ENCODE measurements at places on chromosomes 3 and 15.
A peak's percentile ranks its signal among the peaks of the same experiment; 100 is the strongest.

- DNase-seq = no peak
Measured at GRCh38 chr3:149419816-149420215, 42.4 kb upstream of the TM4SF1 start.

DNA sequence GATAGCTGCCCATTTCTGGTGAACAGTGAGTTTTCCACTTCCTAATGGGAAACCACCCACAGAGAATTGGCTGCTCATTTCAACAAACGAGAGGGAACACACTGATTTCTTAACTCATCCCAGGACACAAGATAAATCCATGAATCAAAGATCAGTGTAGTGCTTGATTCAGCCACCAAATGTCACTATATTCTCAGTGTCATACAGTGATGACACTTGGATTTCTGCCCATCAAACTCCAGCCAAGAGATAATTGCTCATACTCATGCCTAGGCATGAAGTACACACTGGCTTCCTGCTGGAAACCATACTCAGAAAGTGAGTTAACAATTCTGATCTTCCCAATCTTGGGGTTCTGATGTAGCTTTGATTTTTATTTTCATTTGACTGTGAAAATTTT is 35.4 kb upstream of the GRM7 start:
- no peak for DNase-seq

GRCh38 chr3:149101641-149102040 is 15.3 kb upstream of the HLTF start:
- no peak for DNase-seq

- no peak for DNase-seq
Measured at GRCh38 chr3:81394651-81395524, 366.6 kb downstream of the GBE1 start.

DNA sequence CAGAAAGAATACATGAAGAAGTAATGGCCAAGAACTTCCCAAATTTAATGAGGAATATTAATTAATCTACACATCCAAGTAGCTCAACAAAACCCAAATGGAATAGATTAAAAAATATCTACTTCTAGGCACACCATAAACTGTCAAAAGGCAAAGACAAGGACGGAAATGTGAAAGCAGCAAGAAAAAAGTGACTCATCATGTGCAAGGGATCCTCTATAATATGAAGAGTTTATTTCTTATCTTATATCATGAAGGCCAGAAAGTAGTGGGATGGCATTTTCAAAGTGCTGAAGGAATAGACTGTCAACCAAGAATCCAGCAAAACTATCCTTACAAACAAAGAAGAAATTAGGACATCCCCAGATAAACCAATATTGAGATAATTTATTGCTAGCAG is 73.9 kb upstream of the PRICKLE2 start:
- no peak for DNase-seq

DNA sequence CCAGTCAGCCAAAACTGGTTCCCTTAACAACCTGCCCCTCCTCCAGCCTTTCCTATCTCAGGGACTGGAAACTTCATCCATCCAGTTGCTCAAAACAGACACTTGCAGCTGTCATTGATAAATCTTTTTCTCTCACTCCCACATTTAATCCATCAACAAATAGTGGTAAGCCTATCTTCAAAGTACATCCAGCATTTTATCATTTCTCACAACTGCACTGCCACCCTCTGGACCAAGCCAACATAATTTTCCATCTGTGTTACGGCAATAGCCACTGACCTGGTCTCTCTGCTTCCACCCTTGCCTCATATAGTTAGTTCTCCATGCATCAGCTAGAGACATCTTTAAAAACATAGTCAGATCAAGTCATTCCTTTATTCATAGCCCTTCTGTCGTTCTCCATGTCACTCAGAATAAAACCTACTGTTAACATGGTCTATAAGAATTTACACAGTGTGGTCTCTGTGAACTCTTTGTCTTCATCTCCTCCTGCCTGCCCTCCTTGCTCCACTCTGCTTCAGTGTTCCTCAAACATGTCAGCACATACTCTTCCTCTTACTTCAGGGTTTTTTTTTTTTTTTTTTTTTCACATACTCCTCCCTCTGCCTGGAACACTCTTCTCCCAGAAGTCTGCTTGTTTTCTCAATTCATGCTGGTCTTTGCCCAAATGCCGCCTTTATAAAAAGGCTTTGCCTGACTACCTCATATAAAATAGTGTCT is 102.5 kb upstream of the COL6A5 start:
- DNase-seq = no peak

- no peak for DNase-seq
Measured at GRCh38 chr15:28982886-28983285, 97.1 kb downstream of the APBA2 start.

DNA sequence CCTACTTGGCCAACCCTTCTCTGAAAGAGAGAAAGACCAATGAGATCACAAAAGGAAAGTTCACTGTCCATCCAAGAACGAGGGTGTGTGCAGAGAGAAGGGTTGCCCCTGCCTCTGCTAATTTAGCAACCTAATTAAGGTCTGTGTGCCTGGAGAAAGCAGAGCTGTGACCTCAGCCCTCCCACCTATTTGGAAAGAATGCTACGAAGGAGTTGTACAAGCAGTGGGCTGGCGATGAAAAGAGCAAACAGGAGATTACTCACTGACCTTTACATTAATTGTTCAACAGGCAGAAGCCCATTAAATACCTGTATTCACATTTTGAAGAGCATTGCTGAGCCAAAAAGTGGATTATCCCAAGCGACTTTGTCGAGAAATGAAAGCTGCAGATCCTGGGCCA is 314.9 kb downstream of the NTRK3 start:
- DNase-seq = no peak

DNA sequence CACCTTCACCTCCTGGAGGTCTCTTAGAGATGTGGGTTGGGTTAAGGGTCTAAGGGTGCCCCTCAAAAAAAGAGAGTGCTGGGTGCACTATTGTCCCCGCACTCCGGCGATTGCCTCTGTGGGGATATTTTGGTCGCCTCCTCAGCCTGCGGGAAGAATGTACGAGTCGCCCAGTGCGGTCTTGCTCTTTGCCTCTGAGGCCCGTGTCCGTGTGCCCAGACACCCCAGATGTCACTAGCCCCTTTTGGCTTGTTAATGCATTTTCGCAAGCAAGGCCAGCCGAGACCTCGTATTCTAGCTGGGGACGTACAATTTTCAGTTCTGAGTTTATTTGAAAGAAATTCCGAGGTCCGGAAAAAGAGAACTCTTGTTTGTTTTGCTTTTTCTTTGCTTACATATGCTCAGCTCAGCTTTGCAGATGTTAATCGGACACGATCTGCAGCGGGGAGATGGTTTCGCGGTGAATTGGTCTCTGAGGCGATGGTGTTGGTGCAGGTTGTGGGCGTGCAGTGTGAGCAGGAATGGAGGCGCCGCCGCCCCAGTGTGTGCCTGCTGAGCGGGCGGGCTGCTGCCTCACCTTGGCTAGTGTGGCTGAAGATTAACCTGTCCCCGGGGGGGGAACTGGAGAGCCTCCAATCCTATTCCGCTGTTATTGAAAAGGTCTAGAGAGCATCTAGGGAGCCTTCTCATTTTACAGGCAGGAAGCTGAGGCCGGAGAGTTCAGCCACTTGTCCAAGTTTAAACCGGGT is 1.4 kb downstream of the ST6GAL1 start:
- peak; percentile 60 for DNase-seq

DNA sequence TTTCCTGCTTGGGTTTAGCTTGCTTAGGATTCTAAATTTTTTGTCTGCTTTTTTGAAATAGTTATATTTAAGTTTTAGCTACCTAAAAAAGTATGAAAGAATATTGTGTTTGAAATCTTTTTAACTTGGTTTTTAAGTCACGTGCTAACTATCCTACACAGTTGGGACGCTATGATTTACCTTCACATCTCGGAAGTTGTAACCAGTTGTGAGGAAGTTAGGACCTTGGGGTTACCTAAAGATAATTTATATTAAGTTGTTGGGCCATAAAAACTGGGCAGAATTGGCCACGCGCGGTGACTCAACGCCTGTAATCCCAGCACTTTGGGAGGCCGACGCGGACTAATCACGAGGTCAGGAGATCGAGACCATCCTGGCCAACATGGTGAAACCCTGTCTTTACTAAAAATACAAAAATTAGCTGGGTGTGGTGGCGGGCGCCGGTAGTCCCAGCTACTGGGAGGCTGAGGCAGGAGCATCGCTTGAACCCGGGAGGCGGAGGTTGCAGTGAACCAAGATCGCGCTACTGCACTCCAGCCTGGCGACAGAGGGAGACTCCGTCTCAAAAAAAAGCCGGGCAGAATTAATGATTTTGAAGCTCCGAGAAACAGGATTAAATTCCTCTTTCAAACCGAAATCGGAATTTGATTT is 1.0 kb downstream of the ZFAND6 start:
- peak; percentile 16 for DNase-seq

DNA sequence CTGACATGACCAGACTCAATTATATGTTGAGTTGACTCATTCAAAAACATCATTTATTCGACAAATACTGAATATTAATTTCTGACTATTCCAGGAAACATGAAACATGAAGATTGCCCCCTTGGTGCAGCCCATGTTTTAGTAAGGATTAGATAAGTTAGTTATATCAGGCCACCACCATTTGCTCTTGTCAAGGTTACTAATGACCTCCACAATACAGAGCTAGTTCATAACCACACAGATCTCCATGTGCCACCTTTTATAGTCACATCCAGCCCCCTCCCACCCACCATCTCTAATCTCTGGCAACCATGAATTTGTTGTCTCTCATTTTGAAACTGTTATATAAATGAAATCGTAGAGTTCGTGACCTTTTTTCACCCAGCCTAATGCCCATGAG is 15.7 kb downstream of the KLHL18 start:
- DNase-seq = no peak

DNA sequence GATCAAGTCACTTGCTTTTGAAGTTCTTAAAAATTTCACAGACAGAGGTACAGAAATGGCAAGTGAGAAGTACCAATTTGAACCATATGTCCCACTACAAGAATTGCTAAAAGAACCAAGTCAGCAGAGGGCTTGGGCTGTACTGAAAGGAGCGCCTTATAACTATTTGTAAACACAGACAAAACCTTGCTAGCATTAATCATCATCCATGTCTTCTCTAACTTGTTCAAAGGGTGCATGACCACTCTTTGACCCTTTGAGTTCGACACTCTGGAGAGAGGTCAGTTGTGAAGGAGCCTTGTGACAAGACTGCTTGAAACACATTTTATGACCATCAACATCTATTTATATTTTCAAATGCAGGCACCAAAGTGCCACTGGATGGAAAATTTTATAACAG is 191.7 kb downstream of the PDZRN3 start:
- no peak for DNase-seq

DNA sequence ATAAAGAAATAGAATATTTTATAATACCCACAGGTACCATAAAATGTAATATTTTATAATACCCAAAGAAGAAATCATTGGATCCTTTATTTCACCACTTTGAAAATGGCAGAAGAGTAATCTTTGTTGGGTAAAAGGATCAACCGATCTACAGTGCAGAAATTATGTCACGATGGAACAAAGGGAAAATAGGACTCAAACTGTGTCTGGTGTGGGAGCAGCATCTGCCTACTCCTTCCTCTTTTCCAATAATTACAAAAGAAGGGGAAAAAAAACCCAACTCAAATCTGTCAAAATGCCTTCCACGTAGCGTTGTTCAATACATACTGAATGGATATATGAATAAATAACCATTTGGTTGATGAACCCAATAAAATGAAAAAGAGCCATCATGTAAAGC is 492.6 kb upstream of the TBL1XR1 start:
- DNase-seq = no peak

DNA sequence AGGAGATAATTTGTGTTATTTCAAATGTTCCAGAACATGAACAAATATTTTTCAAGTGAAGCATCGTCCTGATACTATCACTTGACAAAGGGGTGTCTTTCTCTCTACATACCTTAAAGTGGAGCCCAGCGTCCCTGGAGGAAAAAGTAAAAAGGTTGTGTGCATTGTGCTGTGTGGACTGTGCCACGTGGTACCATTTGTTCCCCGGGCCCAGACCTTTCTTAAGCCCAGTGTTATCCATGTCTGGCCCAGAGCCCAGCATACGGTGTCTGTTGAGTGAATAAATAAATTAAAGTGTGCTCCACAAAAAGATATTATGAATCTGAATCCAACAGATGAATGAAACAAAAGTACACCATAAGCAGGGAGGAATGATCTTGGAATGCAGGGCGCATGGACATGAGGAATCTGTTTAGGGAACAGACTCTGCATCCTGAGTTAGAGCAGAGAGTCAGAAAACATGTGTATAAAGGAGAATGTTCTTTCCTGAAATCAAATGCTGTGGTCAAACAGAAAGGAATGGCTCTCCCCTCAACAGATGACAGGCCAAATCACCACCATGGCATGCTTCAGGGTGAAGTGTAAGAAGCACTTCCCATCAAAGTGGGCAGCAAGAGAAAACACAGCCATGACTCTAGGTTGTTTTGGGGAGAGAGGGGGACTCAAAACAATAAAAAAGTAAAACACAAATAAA is 8.1 kb upstream of the PRSS50 start:
- no peak for DNase-seq

GRCh38 chr3:169272532-169272931 is 391.0 kb downstream of the MECOM start:
- DNase-seq = no peak

- DNase-seq = no peak
Measured at GRCh38 chr3:150081084-150081483, 110.4 kb upstream of the PFN2 start.

DNA sequence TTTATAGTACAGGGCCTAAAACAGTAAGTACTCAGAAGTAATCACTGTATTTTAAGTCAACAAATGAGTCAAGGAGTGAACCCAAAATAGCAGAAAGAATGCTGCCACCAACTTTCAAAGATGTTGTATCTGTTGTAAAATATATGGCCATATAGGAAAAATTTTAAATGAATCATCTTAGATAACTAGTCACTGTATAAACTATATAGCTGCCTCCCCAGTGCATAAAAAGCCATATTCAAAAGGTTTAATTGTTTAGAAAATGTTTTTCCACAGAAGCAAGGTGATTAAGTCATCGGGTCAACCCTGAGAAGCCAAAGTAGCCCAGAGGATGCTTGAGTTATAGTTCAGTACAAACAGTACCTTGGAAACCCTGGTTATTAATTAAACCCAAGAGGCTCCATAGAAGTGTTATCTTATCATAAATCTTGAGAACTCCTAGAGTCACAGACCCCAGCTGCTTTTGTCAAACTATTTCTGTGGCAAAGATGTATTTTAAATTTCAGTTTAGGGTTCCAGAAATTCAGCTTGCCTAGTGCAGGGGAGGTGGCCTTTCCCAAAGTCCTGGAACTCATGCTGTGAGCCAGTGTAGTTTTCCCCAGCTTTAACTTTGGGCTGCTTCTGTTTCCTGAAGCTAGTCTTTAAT is 39.2 kb downstream of the MBNL1 start:
- no peak for DNase-seq
